ENCODE measurements at places on chromosomes 5 and 9.

- DNase-seq = no peak
Measured at GRCh38 chr5:53023969-53024368, 34.8 kb downstream of the ITGA2 start.

DNA sequence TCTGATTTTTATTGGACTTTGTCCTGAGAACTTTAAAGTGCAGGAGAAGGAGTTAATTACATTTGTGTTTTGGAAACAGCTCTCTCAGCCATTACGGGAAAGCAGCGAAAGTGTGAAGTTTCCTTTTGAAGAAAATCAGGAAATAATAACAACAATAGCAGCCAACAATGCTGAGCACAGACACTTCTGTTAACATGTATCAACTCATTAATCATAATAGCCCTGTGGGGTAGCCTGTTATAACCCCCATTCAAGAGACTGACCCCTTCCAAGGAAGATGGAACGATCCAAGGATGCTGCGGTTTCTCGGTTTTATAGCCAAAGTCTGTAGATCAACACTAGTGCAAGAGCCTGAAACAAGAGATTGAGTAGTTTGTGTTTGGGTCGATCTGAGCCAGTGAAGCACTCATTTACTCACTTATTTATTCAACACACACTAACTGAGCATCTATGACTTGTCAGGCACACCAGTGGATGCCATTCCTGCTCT is 195.5 kb downstream of the DRD1 start:
- no peak for DNase-seq

DNA sequence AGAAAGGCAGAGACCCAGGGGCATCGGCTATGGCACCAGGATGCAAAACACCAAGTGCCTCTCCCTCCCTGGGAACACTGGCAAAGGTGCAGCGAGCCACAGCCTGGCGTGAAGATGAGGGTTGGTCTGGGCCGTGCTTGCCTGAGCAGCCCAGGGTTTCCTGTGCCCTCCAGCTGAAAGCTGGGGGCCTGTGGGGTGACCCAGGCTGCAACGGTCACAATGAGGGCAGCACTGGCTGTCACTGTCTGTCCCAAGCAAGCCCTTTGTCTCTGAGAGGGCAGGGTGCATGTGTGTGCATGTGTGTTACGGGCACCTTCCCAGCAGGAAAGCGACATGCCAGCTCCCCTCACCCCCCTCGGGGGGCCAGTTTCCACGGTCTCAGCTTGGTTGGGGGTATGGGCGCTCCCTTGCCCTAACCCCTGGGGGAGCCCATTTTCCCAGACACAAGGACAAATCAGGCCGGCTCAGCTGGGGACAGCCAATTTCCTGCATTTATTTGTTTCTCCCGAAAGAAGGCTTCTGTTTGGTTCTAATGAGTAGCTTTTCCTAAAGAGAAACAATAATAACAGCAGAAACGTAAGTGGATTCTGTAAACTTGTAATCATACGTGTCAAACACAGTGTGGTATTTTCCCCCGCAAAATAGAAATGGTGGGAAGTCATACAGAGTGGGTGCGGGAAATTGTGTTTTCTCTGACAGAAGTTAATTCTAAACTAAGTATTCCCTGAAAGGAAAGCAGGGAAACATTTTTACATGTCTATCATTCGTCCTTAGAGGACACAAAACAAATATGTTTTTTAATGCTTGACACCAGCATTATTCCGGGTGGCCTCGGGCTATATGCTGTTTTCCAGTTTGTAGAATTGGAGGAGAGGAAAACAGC is 21.3 kb downstream of the MRPL36 start:
- no peak for DNase-seq

GRCh38 chr5:74212336-74212735 is 428.2 kb downstream of the ENC1 start:
- DNase-seq = no peak

GRCh38 chr5:74575741-74576538 is 64.6 kb downstream of the ENC1 start:
- no peak for DNase-seq

GRCh38 chr5:54932789-54933188 is 52.6 kb downstream of the ESM1 start:
- no peak for DNase-seq
